Renal cortex interstitium (tissue), 15 donors: ENCODE measurements at places on chromosomes 16 and 17. TPM values are rescaled to one million over a fixed set of nuclear protein-coding genes. Genes with fewer than 3 reads are reported as not detected.

- DNase-seq, result peak; percentile 73
Observed at GRCh38 chr17:80441133-80441578, 26.2 kb downstream of the ENDOV start.

CACNG1 gene
- not detected for polyA plus RNA-seq

DNA sequence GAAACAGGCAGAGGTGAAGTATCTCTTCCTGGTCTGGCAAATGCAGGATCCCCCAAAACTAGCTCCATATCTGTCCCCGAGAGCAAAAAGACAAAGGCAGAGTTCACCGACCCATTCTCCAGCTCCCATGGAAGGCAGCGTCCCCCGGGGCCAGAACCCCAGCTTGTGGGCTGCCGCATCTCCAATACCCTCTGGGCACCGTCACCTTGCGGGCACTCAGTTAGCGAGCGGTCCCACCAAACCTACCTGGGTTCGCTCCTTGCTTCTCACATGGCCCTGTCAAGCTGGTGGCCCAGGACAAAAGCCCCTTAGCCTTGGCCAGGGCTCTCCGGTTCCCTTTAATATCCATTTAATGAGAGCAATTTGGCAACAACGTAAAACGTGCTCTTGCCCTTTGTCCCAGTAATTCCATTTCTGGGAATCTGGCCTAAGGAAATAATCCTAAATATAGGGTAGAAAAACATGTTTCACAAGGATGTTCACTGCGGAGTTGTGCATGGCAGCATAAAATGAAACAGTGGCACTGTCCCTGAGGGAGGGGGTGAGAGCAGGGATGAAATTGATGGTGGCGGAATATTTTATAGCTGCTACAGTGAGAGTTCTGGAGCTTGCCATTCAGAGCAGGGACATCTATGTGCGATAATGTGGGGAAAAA, 157.1 kb downstream of the CMIP start:
- DNase-seq, result no peak

- no peak for DNase-seq
Observed at GRCh38 chr17:67517325-67517724, 140.2 kb downstream of the PITPNC1 start.

UNC45B gene
- 0.27 TPM for polyA plus RNA-seq

DNA sequence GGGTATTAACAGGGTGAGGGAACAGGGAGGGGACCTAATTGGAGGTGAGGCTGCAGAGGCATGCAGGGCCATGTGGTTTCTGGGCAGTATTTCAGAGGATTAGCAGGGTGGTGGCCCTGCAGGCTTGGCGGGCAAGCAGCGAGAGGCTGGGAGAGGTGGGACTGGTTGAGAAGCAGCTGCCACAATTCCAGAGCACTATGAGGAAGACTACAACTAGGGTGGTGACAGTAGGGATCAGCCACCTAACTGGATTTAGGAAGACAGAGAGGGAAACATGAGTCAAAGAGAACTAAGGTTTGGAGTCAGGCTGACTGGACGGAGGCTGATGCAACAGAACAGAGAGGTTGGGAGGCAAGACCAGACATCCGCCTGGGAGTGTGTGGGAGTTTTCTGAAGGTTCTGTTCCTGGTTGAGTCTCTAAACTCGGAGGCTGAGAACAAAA, 12.3 kb downstream of the ALOXE3 start:
- no peak for DNase-seq

DNA sequence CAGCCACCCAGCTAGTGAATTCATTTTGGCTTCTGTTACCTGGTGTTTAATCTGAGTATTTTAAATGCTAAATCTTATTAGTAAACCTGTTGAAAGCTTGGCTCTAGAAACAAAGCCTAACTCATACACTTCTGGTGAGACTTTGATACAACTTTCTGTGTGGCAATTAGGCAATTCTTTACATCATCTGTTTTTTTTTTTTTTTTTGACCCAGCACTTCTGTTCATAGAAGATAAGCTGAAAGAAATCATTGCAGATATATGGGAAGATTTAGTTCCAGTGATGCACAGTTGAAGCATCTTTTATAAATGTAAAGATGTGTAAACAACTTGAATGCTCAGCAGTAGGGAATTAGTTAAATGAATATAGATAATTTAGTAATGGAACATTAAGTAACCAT, 21.7 kb upstream of the ABCC11 start:
- DNase-seq, result no peak

DNA sequence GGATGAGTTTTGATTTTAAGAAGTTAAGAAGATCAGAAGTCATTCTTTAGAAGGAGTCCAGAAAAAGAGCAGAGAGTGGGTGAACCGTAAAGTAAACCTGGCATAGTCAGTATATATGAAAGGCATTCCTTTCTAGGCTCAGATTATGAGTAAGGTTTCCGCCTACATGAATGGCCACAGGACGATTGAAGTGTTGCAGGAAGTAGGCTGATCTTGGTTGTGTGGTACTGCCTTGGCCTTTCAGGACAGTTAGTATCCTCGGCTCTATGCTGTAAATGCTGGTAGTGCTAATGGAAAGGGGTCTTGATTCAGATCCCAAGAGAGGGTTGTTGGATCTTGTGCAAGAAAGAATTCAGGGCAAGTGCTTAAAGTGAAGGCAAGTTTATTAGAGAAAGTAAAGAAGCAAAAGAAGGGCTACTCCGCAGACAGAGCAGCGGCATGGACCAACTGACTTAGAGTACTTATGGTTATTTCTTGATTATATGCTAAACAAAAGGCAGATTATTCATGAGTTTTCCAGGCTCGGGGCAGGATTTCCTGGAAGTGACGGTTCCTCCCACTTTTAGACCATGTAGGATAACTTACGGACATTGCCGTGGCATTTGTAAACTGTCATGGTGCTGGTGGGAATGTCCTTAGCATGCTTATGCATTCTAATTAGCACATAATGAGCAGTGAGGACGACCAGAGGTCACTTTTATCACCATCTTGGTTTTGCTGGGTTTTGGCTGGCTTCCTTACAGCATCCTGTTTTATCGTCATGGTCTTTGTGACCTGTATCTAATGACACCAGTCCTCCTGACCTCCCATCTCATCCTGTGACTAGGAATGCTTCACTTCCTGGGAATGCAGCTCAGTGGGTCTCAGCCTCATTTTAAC, 164.8 kb downstream of the SNX29 start:
- DNase-seq, result no peak

GRCh38 chr17:35432176-35433074, at the start of gene SLFN12:
TSS of gene SLFN12 (minus strand) at chr17:35432500. CDS start at chr17:35423028, 9,472 bp downstream.
- peak; percentile 75 for DNase-seq

KRT24 gene
- polyA plus RNA-seq, result not detected

- DNase-seq, result no peak
Observed at GRCh38 chr16:4089811-4090301, 26.4 kb downstream of the ADCY9 start.

DNA sequence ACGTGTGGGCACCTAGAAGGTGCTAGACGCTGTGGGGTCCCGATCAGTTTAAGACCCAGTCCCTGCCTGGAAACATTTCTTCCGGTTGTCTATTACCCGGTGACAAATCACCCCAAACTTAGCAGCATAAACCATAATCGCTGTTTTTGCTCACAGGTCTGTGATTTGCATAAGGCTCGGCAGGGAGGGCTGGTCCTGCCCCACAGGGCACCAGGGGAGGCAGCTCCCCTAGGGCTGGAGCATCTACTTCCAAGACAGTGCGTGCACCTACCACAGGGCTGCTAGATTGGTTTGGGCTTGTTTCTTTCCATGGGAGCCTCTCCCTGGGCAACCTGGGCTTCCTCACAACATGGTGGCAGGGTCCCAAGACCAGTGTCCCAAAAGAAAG, 214.5 kb upstream of the CIBAR2 start:
- no peak for DNase-seq
